ENCODE measurements at places on chromosomes 2 and 18.

DNA sequence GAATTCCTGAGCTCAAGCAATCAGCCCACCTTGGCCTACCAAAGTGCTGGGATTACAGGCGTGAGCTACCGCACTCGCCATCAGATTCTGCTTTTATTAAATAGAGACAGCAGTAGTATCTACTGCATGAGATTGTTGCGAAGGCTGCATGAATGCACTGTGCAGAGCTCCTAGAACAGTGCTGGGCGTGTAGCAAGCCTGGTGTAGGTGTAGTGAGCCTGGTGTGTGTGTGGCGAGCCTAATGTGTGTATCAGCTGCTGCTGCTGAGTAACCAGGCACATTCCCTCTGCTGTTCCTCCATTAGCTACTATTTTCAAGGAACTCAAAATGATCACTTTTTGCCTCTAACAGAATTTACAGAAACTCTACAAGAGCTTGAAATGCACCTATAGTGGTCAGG is 57.6 kb downstream of the PTPRM start:
- DNase-seq: no peak

GRCh38 chr2:127884436-127884835 is 1.3 kb downstream of the AMMECR1L start:
- DNase-seq: no peak

- no peak for DNase-seq
Observed at GRCh38 chr2:201830666-201831065, 24.3 kb downstream of the CDK15 start.

DNA sequence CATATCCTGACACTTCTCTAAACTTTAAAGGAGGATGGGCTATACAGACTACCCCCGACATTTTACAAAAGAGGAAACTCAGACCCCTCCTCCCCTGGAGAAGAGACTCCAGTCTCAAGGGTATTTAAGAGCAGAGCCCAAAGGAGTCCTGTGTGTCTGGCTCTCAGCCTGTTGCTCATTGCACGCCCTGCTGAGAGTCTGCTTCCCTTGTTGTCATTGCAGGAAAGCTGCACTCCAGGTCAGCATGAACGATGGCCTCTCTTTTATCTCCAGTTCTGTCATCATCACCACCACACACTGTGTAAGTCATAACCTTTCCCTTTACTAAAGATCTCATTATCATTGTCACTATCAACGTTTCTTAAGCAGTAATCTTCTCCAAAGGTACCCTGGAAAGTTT is 111.4 kb downstream of the ANTXR1 start:
- no peak for DNase-seq

GRCh38 chr2:206832873-206833272 is 67.5 kb downstream of the FASTKD2 start:
- no peak for DNase-seq

All from natural killer cell (primary cell).